ENCODE measurements at places on chromosomes 4 and X.

GRCh38 chr4:80592950-80593349 is 257.4 kb downstream of the CFAP299 start:
- no peak for DNase-seq

DNA sequence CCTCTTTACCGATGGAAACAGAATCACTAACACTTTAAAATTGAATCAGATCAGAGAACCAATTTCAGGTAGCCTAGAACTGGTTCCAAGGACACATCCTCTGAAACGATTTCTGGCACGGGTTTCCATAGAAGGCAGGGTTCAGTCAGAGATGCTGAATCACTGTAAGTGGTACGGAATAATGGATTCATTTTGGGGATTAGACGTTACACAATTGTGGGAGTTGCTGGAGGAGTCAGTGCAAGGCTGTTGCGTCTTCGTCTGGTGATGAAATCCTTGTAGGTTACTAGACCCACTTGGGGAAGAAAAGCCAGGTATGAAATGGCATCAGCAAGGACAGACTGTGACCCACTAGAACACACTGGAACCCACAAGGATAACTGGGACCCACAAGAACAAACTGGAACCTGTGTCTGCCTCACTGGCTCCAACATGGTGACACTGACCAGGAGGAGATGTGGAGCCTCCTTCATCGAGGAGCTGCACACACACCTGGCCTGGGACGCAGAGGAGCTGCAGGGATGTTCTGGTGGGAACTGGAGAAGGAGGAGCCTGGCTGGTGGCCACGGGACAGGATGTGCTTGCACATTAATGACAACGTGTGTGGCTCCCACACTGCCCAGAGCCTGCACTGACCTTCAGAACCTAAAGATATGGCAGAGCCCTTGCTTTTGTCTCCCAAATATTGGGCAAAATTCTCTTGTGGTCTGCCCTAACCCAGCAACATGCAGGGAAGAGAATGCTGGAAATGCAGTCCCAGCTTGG is 105.1 kb downstream of the TRAPPC11 start:
- DNase-seq, result no peak

DNA sequence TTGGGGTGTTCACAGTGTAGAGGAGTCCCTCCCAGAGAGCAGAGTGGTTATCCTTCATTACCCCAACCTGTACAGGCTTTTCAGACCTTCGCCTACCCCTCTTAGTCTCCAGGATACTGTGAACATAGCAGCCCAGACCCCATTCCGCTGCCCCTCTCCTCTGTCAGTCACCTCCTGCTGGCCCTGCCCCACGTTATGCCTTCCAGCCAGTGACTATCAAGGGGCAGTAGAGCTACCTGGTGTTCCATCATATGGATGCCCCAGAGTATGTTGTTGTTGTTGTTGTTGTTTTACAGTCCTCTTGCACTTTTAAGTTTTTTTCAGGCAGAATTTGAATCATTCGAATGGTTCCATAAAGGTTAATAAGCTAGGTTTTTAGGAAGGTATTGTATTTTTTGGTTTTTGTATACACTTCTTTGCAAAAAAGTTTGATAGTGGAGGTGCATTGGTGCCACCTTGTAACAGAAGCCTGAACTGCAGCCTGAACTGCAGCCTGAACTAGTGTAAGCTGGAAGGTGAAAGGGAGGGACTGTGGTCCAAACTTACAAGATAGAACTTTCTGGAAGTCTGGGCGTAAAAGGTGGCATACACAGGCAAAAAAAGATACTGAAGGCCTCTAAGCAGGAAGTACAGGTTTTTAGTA is 101.4 kb upstream of the RAB40AL start:
- DNase-seq, result no peak

DNA sequence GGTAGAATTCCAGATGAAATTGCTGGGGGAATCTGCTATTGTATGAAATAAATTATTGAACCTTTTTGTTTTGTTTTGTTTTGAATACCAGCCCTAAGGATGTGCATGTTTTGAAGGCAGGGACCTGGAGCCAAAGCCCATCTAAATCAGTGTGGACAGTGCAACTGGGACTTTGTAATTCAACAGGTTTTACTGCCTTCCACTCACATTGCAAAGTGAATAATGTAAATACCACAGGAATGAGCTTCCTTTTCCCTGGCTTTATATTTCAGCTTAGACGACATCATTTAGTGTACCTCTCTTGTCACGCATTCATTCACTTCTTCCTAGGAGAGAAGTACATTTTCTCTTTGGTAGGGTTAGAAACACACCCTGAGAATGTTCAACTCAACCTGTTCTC is 795.0 kb downstream of the CENPC start:
- no peak for DNase-seq

DNA sequence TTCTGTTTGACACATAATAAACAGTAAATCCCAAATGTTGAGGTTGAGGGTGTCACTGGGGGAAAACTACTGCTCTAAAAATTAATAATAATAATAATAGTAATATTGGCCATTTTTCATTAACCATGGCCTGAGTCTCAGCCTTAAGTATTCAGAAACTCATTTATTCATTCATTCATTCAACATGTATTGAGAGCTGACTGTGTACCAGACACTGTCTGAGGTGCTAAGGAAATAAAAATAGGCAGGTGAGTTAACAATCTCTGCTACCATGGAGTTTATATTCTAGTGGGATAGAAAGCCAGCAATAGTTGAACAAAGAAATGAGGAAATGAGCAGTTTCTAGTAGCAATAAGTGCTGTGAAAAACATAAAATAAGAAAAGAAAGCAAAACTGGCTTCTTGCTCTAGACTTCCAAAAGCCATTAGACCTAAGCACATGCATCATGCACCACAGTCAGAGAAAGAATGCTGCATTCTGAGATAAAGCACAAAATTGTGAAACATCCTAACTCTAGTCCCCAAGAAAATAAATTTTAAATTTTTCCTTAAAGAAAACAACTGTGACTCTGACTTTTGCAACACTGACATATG is 278.7 kb downstream of the RCHY1 start:
- DNase-seq, result no peak

DNA sequence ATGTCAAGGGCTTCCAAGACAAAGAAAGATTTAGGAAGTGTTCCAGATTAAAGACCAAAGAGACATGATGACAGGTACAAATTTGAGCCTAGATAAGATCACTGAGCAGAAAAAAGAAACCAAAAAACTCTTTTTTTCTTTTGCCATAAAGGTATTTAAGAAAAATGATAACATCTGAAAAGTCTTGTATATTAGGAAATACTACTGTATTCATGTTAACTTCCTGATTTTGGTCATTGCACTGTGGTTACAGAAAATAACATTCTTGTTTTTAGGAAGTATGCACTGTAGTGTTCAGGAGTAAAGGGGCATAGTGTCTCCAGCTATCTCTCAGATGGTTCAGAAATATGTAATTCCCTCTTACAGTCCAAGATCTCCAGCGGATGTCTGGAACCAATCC is 37.1 kb downstream of the RWDD4 start:
- no peak for DNase-seq

- DNase-seq, result no peak
Observed at GRCh38 chr4:16884673-16885460, 13.6 kb downstream of the LDB2 start.

- no peak for DNase-seq
Observed at GRCh38 chrX:121832446-121832845, 785.0 kb downstream of the GLUD2 start.

DNA sequence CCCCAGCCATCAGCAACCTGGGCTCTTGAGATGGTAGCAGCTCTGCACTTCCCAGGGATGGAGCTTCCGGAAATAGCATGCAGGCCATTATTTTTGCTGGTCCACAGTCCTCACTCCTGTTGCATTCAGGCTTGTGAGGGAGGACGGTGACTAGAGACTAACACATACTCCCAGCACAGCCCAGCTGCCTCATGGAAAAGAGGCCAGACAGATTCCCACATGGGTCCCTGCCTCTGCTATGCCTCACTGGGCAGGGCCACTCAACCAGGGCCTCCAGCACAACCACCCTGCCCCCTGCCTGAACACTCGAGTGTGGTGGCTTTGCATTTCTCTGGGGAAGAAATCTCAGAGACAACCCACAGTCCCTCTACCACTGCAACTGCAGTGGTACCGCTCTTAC is 1195.1 kb downstream of the PCDH18 start:
- DNase-seq, result no peak

- DNase-seq, result peak; percentile 51
Observed at GRCh38 chr4:24248674-24249630, 335.4 kb downstream of the DHX15 start.

DNA sequence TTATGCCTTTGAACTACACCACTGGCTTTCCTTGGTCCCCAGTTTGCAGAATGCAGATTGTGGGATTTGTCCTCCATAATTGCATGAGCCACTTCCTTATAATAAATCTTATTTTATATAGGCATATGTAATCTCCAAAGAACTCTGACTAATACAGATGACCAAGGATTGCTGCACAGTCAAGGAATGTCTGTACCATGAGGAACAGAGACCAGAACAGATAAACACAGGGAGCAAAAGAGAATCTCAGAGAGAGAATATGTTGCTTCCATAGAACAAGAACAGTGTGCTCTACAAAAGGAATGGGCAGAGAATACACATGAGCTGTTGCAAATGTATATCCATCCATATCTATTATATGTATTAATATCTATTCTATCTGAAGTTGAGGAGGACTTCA is 111.1 kb downstream of the ADRA2C start:
- no peak for DNase-seq

DNA sequence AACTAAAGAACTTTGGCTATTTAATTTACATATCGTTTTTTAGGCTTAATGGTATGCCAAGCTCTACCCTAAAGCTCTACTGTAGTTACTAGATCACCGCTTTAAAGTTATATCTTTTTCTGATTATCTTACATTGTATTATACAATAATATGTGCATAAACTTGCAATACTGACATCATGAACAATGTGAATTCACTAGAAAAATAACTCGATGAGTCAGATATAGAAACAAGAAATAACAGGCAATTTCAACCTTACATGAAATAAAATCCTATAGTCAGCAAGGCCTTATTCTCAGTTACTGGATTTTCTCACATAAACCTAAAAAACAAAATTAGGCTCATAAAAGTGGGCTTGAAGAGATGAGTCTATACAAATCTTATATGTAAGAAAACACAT is 32.5 kb downstream of the PDGFC start:
- no peak for DNase-seq

GRCh38 chr4:83974111-83974780 is 438.3 kb downstream of the GPAT3 start:
- DNase-seq, result no peak

DNA sequence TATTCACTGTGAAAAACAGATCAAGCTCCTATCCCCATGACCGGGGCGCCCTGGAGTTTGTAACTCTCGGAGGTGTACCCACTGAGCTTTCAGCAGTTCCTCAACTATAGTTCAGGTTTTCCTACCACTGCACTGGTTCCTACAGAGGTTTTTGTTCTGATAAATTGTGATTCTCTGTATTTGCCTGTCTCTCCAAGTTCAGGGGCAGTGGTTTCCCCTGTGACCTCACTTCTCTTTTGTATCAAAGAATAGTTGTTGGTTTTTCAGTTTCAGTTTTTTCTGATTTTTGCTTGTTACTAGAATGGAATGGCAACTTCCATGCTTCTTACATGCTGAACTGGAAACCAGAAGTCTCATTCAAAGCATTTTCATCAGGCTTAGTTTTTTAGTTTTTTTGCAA is 56.8 kb upstream of the PLS3 start:
- no peak for DNase-seq

DNA sequence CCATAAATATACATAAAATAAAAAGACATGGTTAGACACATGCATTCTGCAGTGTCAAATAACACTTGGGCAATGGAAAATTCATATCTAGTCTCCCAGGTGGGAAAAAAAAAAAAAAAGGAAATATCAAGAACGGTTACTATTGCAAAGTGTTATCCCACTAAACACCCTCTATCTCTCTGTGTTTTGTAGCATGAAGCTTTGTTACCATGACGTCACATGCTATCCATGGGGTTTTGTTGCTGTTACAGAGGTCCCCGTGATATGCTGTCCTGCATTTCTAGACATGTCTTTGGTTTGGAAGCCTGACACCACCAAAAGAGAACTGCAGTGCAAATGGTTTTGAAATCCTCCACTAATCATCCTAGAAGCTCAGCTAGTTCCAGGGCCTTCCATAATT is 50.7 kb upstream of the TLR3 start:
- DNase-seq, result no peak

DNA sequence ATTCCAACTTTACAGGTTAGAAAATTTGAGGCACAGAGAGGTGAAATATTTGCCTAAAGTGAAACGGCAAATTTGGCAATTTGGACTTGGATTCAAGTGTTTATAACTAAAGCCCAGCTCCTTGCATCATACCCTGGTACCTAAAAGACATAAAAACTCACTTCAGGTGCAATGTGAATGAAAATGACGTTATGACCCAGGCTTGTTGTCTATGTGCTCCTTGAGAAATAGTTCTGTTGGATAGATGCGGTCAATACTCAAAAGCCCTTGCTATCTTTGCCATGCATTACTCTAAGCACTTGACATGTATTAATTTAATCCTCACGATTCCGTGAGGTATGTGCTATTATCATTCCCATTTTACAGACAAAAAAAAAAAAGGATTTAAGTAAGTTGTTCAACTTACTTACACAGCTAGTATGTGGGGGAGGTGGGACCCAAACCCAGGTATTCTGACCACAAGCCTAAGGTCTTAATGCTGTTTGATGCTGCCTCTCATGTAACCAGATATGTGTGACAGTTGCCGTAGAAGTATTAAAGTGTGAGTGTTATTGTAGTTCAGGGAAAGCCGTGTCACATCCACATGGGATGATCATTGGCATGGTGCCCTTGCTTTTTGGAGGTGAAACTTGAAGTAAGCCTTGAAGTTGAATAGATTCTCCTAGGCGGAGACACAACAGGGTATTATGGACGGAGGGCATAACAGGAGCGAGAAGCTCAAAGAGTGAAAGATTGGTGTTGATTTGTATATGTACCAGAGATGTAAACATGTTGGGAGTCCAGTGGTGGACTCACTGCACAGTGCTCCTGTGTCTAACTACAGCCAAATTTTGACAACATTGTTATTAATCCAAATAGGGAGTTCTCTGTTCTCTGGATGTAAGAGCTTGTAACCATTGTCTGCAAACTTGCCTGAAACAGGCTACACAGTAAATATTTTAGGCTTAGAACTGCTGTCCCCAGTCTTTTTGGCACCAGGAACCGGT is 3.1 kb downstream of the SCML1 start:
- no peak for DNase-seq

- DNase-seq, result no peak
Observed at GRCh38 chr4:87310691-87311335, 11.9 kb downstream of the HSD17B13 start.

- DNase-seq, result no peak
Observed at GRCh38 chr4:95398217-95398616, 150.6 kb downstream of the UNC5C start.

GRCh38 chrX:153488231-153488914 is 6.4 kb upstream of the BGN start:
- peak; percentile 91 for DNase-seq

DNA sequence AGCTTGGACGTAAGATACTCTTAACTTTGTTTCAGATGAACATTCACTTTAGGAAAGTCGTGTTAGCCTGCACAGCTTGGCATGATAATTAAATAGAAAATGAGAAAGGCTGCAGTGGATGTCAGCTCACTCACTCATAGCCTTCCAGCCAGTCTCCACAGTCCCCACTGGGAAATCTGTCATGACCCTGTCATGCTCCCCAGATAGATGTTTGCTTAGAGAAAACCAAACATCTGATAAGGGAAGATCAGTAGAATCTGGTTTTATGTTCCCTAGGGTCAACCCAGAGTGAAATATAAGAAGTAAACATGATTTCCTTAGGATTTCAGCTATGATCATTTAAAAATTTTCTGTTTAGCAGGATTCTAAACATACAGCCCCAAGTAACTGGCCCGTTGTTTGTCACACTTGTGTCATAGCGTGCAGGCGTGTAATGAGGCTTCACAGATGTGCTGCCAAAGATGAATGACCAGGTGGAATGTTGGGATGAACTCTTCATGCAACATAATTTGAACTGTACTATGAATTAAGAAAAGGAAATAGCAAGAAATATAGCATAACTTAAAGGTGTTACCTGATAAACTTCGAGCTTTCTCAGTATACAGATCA is 180.1 kb downstream of the BANK1 start:
- DNase-seq, result no peak
